ENCODE measurements at places on chromosomes 4 and X. TPM values are rescaled to one million over a fixed set of nuclear protein-coding genes. Genes with fewer than 3 reads are reported as not detected.
A peak's percentile ranks its signal among the peaks of the same experiment; 100 is the strongest.

GRCh38 chrX:56762707-56763555, 33.9 kb downstream of the NBDY start:
- peaks cover 24% of the 10 kb centered on the region for H3K4me1 ChIP-seq
- no peak for DNase-seq
- H3K27me3 ChIP-seq = no peaks in the 10 kb centered on the region
- no peaks in the 10 kb centered on the region for H3K36me3 ChIP-seq

- peak; percentile 58 for DNase-seq
- H3K4me1 ChIP-seq = peaks cover 11% of the 10 kb centered on the region
- H3K27ac ChIP-seq = peak overlapping the region; percentile 41
- H3K4me3 ChIP-seq = no peak overlapping the region
- no peaks in the 10 kb centered on the region for H3K27me3 ChIP-seq
Measured at GRCh38 chrX:30533266-30533665, 44.3 kb downstream of the TASL start.

DNA sequence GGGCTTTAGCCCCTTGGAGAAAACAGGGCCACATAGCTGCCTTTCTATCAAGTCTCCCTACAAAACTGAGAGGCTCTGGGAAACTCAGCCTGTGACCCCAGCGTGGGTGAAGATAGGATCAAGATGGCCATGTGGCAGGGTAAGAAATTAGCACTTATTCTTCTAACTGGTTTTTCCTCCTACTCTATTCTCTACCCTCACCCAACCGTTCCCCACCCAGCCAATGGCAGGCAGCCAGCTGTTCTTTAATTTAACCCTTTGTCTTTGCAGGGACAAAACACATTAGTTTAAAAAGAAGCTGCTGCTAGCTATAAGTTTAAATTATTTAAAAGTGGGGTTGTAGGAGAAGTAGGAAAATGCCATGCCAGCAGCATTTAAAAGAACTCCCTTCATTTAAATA, 2.8 kb downstream of the CLCN5 start:
- H3K36me3 ChIP-seq = no peaks in the 10 kb centered on the region
- no peak overlapping the region for H3K4me3 ChIP-seq
- H3K27me3 ChIP-seq = no peaks in the 10 kb centered on the region
- H3K4me1 ChIP-seq = 0 out of 2 replicates have a peak, but pooled peaks cover 8% of the 10 kb centered on the region
- no peak overlapping the region for H3K27ac ChIP-seq
- DNase-seq = no peak

- DNase-seq = peak; percentile 36
- no peaks in the 10 kb centered on the region for H3K27me3 ChIP-seq
- no peaks in the 10 kb centered on the region for H3K4me1 ChIP-seq
- no peaks in the 10 kb centered on the region for H3K36me3 ChIP-seq
Measured at GRCh38 chr4:165016971-165017370, 14.8 kb upstream of the TRIM60 start.

GRCh38 chr4:185774845-185775680, 36.9 kb downstream of the SORBS2 start:
- peak overlapping the region; percentile 34 for H3K27ac ChIP-seq
- peaks cover 32% of the 10 kb centered on the region for H3K4me1 ChIP-seq
- DNase-seq = peak; percentile 82
- H3K27me3 ChIP-seq = no peaks in the 10 kb centered on the region

GRCh38 chr4:145001635-145002034, 96.4 kb downstream of the ANAPC10 start:
- H3K27ac ChIP-seq = no peak overlapping the region
- no peaks in the 10 kb centered on the region for H3K4me1 ChIP-seq
- DNase-seq = no peak

DNA sequence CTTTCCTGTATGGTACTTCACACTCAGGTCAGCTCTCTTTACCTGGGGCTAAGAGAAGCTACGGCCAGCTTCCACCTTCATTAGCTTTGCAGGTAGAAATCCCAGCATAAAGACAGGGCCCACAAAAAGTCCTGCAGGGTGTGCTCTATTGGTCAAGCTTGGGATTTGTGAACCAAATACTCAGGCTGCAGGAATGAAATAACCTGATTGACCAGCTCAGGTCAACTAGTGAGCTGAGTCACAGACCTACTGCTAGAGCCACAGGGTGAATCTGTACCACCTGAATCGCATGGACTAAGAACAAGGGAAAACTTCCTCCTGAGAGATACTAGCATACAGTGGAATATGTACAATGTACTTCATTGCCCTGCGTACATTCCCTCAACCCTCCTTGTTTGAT, 172.2 kb downstream of the HHIP start:
- 0 out of 2 replicates have a peak, but pooled peaks cover 10% of the 10 kb centered on the region for H3K4me1 ChIP-seq
- H3K36me3 ChIP-seq = no peaks in the 10 kb centered on the region
- no peak for DNase-seq
- no peak overlapping the region for H3K4me3 ChIP-seq
- H3K27me3 ChIP-seq = peaks cover 13% of the 10 kb centered on the region

GRCh38 chr4:168656055-168656660, 159.3 kb downstream of the PALLD start:
- H3K4me3 ChIP-seq = 0 out of 2 replicates have a peak overlapping the region, but pooled peaks have one; percentile 20
- H3K4me1 ChIP-seq = peaks cover 11% of the 10 kb centered on the region
- H3K27ac ChIP-seq = no peak overlapping the region
- no peaks in the 10 kb centered on the region for H3K36me3 ChIP-seq

GRCh38 chr4:2246384-2247127, 4.6 kb upstream of the HAUS3 start:
- H3K27ac ChIP-seq = no peak overlapping the region
- no peaks in the 10 kb centered on the region for H3K36me3 ChIP-seq
- no peak overlapping the region for H3K4me3 ChIP-seq
- H3K27me3 ChIP-seq = no peaks in the 10 kb centered on the region

GRCh38 chr4:61663310-61663709, 463.2 kb downstream of the ADGRL3 start:
- H3K27me3 ChIP-seq = no peaks in the 10 kb centered on the region
- H3K4me1 ChIP-seq = no peaks in the 10 kb centered on the region
- no peaks in the 10 kb centered on the region for H3K36me3 ChIP-seq
- no peak overlapping the region for H3K27ac ChIP-seq

DNA sequence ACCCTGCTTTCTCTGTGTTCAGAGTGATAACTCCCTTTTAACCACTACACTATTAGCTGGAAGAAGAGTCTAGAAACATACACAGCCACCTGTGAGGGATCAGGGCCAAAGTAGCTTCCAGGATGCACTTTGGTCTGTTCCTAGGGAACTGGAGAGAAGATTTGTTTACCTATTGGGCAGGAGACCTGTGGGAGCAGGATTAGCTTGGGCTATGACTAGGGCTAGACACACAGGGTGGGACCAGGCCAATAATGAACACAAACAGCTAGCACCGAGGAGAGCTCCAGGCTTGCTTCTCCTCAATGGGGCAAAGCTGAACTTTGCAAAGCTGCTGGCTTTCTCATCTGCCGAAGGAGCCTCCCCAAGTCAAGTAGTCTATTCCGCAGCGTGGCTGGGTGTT, 24.4 kb upstream of the MAP7D3 start:
- no peak overlapping the region for H3K4me3 ChIP-seq
- no peak overlapping the region for H3K27ac ChIP-seq
- peaks cover 7% of the 10 kb centered on the region for H3K4me1 ChIP-seq
- no peaks in the 10 kb centered on the region for H3K27me3 ChIP-seq

- no peak overlapping the region for H3K4me3 ChIP-seq
- H3K36me3 ChIP-seq = no peaks in the 10 kb centered on the region
- no peaks in the 10 kb centered on the region for H3K27me3 ChIP-seq
- no peaks in the 10 kb centered on the region for H3K4me1 ChIP-seq
- no peak overlapping the region for H3K27ac ChIP-seq
Measured at GRCh38 chrX:51296138-51296537, 36.5 kb upstream of the NUDT10 start.

DNA sequence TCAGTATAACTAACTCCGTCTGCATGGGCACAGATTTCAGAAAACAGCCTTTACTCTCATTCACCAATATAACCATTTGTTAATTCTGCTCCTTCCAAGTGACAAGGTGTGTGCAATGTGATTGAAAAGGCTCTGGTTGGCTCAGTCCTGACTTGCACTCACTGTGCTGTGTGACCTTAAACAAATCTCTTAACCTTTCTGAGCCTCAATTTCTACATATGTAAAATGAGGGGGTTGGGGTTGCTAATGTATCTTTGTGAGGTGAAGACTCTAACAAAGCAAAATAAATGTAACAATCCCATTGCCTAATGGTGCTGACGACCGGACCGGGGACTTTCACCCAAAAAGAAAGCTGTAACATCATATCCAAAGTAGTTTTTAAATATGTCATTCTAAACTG, 112.5 kb upstream of the GPC4 start:
- no peak overlapping the region for H3K27ac ChIP-seq
- H3K4me1 ChIP-seq = no peaks in the 10 kb centered on the region
- no peaks in the 10 kb centered on the region for H3K36me3 ChIP-seq
- no peak for DNase-seq
- H3K27me3 ChIP-seq = no peaks in the 10 kb centered on the region

GRCh38 chr4:108119199-108119800, 49.4 kb downstream of the LEF1 start:
- no peak overlapping the region for H3K4me3 ChIP-seq
- no peak for DNase-seq
- H3K27ac ChIP-seq = no peak overlapping the region
- no peaks in the 10 kb centered on the region for H3K27me3 ChIP-seq
- no peaks in the 10 kb centered on the region for H3K4me1 ChIP-seq

DNA sequence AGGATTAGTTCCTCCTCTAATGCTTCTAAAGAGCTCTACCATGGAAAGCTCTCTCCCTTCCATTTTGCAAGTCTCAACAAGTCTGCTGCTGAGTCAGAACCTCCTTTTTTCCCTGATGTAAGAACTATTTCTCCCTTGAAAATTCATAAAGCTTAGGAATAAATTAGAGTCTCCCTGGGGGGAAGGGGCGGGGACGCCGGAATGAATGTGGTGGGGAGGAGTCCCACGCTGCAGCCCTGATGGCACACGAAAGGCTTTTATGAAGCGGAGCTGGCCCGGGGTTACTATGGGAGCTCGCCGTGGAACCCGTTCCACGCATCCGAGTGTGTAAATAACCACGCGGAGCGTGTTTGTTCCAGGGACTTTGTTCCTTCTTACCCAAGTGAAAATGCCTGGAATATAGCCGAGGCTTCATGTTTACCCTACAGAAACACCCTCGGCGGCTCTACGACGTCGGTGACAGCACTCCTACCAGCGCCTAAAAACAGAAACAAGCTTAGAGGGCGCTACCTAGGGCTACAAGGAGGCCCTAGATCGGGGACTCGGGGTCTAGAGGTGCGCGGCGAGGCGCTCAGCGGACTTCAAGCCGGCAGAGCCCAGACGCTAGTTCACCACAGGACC, 923 bp upstream of the CPEB2 start:
- no peaks in the 10 kb centered on the region for H3K27me3 ChIP-seq
- DNase-seq = peak; percentile 95
- no peaks in the 10 kb centered on the region for H3K36me3 ChIP-seq
- peak overlapping the region; percentile 99 for H3K27ac ChIP-seq
- H3K4me3 ChIP-seq = peak overlapping the region; percentile 85

DNA sequence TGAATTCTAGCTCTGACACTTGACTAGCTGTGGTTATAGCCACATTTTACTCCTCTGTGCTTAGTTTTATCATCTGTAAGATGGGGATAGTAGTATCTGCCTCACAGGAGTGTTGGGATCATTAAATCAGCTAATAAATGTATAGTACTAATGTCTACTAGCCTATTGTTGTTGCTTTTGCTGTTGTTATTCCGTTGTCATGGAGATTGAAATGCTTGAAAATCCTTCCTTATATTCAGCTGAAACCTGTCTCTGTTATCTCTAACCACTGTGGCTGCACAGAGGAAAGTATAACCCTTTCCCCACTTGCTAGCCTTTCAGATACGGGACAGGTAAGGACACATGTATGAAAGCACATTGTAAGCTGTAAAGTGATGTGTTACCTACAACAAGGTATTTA, 33.9 kb downstream of the CLCN5 start:
- DNase-seq = no peak
- no peak overlapping the region for H3K27ac ChIP-seq
- no peaks in the 10 kb centered on the region for H3K27me3 ChIP-seq
- no peaks in the 10 kb centered on the region for H3K36me3 ChIP-seq
- no peak overlapping the region for H3K4me3 ChIP-seq

- no peaks in the 10 kb centered on the region for H3K27me3 ChIP-seq
- no peak overlapping the region for H3K4me3 ChIP-seq
- no peaks in the 10 kb centered on the region for H3K36me3 ChIP-seq
- no peak for DNase-seq
- no peak overlapping the region for H3K27ac ChIP-seq
Measured at GRCh38 chr4:134470544-134470943, 269.0 kb upstream of the PABPC4L start.

DNA sequence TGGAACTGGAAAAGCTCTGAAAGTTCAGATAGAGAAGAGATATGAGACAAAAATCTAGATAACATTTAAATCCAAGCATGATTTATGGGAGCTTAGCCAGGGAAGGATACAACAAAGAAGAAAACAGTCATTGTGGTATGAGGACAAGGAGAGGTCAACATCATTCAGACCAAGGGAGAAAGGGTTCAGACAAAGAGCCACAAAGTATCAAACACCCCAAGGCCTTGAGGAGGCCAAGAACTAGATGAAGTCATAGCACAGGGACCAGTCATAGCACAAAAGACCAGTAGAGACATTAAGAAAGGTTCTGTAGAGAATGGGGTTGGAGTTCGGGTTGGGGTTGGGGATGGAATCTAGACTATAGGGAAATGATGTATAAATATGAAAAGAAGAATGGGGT, 77.4 kb upstream of the NAP1L5 start:
- H3K4me3 ChIP-seq = no peak overlapping the region
- H3K27ac ChIP-seq = no peak overlapping the region
- no peaks in the 10 kb centered on the region for H3K4me1 ChIP-seq
- H3K36me3 ChIP-seq = no peaks in the 10 kb centered on the region
- no peak for DNase-seq
- no peaks in the 10 kb centered on the region for H3K27me3 ChIP-seq

- peak overlapping the region; percentile 91 for H3K27ac ChIP-seq
- no peak overlapping the region for H3K4me3 ChIP-seq
- H3K27me3 ChIP-seq = no peaks in the 10 kb centered on the region
- peaks cover 61% of the 10 kb centered on the region for H3K4me1 ChIP-seq
- no peaks in the 10 kb centered on the region for H3K36me3 ChIP-seq
Measured at GRCh38 chr4:98516042-98516440, 142.4 kb downstream of the TSPAN5 start.

Gene DDIT4L
- polyA plus RNA-seq = 3.5 TPM

Gene ARR3
- not detected for polyA plus RNA-seq

Gene HTATSF1
- 51.5 TPM for polyA plus RNA-seq

Gene GYG2
- 1.2 TPM for polyA plus RNA-seq

Gene USP17L29
- polyA plus RNA-seq = not detected
